ENCODE measurements at places on chromosomes 5 and 9.

GRCh38 chr5:7714119-7714518, 136.8 kb downstream of the CFAP90 start:
- no peak for DNase-seq

DNA sequence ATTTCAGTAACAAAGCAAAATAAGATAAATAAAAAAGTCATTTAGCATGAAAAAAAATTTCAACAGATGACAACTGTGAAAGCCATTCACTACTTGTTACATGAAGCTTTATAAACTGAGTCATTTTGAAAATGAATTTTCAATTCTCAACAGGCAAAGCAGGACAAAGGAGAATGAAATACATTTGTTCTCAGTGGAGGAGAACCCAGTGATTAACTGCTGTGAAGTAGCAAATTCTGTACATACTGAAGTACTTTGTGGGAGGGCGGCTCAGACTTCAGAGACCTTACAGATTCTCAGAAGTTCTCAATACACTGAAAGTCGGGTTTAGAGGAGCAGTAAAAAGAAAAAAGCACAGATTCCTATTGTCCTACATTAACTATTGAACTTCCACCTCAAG, 21.7 kb downstream of the SKIC3 start:
- no peak for DNase-seq

GRCh38 chr9:135677641-135678168, 14.6 kb downstream of the LCN9 start:
- no peak for DNase-seq

- no peak for DNase-seq
Observed at GRCh38 chr9:137070906-137071275, 534 bp upstream of the SAPCD2 start.

DNA sequence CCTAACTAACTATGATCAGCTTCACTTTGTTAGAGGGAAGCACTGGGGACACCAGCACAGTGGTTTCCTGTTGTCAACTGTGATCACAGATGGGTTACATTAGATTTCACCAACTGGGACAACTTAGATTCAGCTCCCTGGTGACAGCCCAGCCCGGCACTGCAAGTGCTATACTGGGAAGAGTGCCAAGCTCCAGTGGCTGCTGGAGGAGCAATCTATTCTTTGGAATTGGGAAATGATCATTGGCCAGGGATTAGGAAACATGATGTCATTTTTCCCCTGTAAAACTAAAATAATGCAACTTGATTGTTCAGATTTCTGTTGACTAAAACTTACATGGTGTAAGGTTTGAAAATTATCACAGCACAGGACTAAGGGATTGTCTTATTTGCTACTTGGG, 33.2 kb downstream of the PTGR1 start:
- no peak for DNase-seq

DNA sequence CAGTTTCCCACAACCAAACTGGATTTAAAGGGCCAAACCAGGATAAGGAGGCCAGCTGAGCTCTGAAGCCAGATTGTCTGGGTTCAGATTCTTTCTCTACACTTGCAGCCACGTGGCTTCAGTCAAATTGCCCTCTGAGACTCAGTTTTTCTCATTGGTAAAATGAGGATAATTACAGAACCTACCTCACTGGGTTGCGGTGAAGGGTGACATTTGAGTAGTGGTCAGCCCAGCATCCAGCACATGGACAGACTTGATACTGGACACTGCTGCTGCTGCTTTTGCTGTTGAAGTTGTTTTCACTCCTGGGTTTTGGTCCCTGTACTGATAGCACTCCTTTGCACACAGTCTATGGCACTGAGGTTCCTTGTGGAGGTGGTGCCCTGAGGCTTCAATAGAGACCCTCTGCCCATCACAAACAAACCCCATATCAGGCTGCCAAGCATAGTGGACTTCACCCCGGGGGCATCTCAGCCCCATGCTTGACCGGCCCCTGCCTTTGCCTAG, 25.7 kb upstream of the CDKN2AIPNL start:
- DNase-seq = no peak

GRCh38 chr5:134845335-134845851, 375 bp upstream of the C5orf24 start:
- no peak for DNase-seq

- DNase-seq = no peak
Observed at GRCh38 chr5:654071-654778, 38.9 kb downstream of the TPPP start.

- DNase-seq = no peak
Observed at GRCh38 chr5:132766806-132767055, 10.3 kb downstream of the SEPTIN8 start.

DNA sequence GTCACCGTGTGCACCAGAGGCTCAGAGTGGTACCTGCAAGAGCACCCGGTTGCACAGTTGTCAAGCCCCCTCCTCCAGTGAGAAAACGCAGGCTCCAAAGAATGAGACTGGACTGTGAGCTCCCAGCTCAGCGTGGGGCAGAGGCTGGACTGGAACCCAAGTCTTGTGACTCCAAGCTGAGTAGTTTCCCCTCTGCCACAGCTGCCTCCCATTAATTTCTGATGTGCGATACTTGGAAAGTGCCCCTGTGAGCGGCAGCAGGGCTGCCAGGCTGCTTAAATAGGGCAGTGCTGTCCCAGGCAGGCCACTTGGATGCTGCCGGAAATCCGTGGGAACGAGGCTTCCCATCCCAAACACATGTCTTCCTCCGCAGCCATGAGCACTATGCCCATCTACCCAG, 62.2 kb upstream of the ANGPTL2 start:
- no peak for DNase-seq

DNA sequence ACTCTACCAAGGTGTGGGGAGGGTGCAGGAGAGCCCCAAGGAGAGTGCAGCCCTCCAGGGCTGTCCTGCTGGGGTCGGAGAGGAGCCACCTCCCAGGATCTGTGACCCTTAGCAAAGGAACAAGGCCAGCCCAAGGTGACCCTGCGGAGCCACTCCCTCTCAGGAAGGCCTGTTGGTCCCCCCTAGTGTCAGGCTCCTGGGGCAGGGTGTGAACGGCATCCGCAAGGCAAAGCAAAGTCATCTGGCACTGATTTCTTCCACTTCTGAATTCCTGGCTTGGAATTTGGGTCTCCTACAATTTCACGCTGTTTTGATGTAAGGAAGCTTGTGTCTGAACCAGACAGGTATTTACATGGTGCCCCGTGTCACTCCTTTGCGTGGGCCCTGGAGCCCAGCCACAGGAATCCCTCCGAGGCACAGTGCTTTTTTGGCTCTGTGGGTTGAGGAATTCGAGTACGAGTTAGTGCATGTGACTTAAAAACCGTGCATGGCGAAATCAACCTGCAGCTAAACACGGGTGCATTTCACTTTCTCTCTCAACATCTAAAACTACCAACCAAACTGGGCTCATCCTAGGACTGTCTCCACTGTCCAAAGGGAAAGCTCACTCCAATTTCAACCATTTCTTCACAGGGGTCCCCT, 24.5 kb upstream of the GFPT2 start:
- DNase-seq = no peak

GRCh38 chr9:136650648-136651047, 12.1 kb upstream of the EGFL7 start:
- no peak for DNase-seq

DNA sequence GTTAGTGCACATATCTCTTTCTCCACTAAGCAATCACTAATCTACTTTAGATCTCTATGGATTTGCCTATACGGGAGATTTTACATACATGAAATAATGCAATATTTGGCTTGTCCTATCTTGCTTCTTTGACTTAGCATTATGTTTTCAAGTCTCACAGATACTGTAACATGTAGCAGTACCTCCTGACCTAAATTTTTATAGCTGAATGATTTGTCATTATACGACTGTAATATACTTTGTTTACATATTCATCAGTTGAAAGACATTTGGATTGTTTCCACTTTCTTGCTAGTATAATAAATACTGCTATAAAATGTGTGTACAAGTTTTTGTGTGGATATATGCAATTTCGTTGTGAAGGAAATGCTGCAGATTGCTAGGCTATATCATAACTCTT, 1520.8 kb upstream of the CDH6 start:
- no peak for DNase-seq

DNA sequence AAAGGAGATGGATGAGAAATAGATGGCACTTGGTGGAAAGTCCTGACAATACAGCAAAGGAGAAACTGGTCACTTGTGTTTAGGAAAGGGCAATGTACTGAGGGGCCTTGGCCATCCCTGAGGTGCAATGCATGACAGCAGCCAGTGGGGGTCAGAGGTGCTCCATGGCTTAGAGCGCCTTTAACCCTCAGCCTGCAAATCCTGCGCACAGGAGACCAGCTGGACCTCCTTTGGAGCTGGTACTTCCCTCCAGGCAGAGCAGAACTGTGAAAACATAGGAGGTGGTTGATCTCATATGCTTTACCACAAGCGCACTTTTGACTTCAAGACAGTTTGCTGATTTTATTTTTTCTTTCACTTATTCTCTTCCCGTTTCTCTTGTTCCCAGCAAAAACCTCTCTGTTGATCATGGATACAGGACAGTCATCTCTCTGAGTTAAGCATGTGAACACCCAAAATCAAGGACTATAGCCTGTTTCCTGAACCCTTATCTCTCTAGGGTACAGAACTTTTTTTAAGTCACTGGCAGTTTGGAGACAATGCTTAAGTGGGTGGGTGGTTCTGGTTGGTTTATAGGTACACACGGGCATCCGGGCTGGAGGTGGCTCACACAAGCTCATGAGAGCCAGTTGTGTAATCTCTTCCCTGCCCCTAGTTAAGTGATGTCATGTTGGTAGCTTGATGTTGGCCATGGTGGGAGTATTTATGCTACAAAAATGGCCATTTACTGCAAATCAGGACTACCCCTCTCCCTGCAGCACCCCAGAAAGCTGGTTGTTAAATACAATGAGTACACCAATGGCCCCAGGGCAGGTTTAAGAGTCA, 37.6 kb upstream of the ANKRD55 start:
- DNase-seq = peak; percentile 46

- DNase-seq = no peak
Observed at GRCh38 chr9:69829484-69829883, 8.9 kb downstream of the CFAP95 start.

- no peak for DNase-seq
Observed at GRCh38 chr5:16090270-16090669, 89.3 kb downstream of the MARCHF11 start.

- DNase-seq = no peak
Observed at GRCh38 chr5:123436201-123436600, 13.0 kb upstream of the CEP120 start.

- no peak for DNase-seq
Observed at GRCh38 chr5:131195696-131196095, 25.0 kb downstream of the LYRM7 start.

DNA sequence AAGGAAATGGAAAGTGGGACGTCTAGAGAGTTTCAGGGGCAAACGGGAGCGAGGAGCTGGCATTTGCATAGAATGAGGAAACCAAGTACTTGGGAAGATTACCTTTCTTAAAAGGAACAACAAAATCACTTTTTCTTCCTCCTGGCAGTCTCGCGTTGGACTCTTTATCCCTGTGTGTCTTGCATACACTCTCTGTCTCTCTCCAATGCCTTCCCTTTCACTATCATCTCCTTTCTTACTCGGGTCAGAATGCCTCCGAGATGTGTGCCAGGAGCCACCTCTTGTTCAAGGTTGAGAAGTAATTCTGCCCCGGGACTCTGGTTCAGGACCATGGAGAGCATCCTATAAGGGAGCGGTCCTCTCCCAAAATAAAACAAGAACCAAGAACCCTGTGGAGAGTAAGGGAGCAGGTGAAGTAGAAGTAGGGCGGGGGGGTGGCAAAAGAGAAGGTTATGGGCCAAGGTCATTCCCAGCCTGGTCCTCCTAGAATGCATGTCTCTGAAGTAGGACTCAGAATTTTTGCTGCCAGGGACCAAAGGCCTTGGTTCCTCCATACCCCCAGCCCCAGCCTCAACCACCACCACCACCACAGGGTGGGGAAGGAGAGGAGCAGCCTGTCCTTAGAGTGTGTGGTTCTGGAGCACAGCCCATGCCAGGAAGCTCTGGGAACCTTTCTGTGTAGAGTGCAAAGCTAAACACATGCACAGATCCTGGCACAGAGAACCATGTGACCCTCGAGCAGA, 72.1 kb upstream of the ARAP3 start:
- DNase-seq = no peak

GRCh38 chr5:126695091-126695490, 81.8 kb upstream of the LMNB1 start:
- DNase-seq = no peak

DNA sequence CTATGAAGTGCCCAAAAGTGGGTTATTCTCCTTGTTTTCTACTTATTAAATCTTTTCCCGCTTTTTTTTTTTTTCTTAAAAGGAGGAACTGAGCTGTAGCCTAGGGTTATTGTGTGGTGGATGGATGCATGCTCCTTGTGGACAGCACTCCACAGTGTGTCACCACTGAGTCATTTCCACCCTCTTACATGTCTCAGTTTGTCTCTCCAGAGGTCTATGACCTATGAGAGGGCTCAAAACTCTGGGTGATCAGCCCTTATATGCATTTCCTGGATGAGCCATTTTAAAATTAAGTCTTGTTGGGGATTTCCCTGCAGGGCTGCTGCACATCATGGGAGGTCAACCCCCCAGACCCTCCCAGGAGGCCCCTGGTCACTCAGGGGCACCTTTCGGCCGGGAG, 102.2 kb upstream of the MOCS2 start:
- no peak for DNase-seq

DNA sequence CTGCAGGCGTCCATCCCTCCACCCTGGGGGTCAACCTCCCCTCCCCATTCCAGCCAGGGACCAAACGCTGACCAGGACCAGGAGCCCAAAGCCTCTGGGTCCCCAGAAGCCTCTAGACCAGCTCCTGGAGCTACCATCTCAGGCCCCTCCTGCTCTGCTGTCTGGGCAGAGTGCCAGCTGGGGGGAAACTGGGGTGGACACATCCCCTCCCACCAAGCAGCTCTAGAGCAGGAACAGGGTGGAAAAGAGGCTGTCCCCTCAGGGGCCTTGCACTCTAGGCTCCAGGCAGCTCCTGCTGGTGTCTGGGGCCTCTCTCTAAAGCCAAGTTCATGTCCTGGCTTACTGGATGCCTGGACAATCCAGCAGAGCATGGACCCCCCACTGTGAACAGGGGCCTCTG, 4.4 kb downstream of the SSNA1 start:
- DNase-seq = no peak

DNA sequence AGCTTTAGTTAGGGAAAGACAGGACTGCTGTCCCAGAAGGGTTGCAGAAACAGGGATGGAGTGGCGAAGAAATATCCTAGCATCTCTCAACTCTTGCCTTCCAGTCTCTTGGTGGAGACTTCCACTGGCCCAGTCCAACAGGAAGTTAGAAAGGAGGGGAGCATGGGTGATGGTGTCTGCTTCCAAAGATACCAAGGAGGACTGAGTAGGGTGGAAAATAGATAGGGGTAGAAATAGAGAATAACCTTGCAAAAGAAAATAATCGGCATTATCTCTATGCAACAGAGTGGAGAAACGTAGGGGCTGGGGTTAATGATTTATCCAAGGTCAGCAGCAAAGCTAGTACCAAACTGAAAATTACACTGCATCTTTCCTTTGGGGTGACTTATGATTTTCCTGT, 242.3 kb downstream of the PSAT1 start:
- no peak for DNase-seq

- no peak for DNase-seq
Observed at GRCh38 chr5:127031863-127032232, 1.5 kb upstream of the MARCHF3 start.

DNA sequence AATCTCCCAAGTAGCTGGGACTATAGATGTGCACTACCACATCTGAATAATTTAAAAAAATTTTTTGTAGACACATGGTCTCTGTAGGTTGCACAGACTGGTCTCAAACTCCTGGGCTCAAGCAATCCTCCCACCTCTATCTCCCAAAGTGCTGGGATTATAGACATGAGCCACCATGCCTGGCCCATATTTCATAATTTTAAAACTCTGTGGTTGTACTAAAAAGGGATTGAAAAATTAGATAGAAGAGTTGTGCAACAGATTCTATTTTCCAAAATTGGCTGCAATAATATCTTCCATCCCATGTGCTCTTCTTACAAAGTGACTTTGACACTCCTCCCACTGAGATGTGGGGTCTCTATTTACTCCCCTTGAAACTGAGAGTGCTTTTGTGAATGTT, 7.6 kb upstream of the UHRF2 start:
- no peak for DNase-seq
